Right lung (tissue), 10 donors: ENCODE measurements at places on chromosomes 13 and 19. TPM values are rescaled to one million over a fixed set of nuclear protein-coding genes. Genes with fewer than 3 reads are reported as not detected.

GRCh38 chr13:93397619-93398018 lies 171.0 kb downstream of the GPC6 start:
- DNase-seq: no peak

DNA sequence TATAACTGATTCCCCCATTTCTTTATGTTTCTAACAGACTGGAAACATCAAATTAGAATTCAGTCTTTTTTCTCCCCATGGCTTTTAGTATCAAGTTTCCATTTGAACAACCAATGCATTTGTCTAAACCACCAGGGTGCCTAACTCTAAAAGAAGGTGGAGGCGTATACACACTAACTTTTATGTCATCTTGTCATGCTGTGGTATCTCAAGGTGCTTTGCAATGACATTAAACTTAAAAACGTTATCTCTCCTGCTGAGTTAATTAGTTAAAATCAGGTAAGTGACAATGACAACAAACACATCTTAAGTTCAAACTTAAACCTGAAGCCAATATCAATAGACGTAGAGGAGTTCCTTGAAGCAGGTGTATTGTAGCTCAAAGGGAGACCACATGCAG lies 1001.7 kb downstream of the PCDH17 start:
- DNase-seq: no peak

DNA sequence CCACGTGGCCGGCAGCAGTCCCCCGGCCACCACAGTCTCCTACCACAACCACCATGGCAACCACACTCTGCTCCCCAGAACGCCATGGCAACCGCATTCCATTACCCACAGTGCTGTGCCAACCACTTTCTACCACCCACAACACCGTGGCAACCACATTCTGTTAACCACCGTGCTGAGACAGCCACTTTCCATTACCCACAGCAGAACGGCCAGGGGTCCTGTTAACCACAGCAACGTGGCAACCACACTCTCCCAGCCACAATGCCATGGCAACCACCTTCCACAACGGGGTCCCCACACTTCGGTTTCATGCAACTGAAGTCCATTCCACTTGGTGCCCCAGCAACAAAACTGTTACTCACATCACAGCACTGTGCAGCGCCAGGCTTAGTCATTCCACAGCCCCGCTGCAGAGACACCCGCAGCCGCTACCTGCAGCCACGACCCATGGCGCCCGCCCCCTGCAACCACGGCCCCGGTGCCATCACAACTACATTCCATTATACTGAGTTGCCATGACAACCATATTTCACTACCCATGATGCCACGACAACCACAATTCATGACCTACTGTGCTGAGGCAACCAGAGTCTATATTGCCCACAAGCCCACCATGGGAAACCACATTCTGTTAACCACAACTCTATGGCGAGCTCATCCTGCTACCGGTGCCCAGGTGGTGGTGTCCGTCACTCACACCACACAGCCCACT lies 10.0 kb downstream of the DPF1 start:
- no peak for DNase-seq

GRCh38 chr19:44903602-44904425 lies 1.8 kb upstream of the APOE start:
- peak; percentile 55 for DNase-seq

- DNase-seq: peak; percentile 56
Measured at GRCh38 chr13:46134961-46135522, 30.2 kb upstream of the CPB2 start.

- DNase-seq: no peak
Measured at GRCh38 chr13:93689333-93689732, 462.7 kb downstream of the GPC6 start.

GRCh38 chr19:33089010-33089409 lies 8.0 kb downstream of the GPATCH1 start:
- DNase-seq: no peak

DNA sequence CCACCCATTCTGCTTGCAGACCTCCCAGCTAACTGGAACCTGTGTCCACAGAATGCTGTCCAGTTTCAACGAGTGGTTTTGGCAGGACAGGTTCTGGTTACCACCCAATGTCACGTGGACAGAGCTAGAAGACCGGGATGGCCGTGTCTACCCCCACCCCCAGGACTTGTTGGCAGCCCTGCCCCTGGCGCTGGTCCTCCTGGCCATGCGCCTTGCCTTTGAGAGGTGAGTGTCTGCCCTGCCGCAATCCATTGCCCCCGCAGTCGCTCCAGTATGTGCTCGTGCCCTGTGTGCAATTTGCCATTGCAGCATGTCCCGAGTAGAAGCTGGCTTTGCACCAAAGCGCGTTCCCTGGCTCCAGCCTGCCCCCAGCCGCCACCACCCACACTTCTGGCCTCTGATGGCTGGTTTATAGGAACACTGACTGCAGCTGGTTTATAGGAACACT lies 41.9 kb downstream of the CERS4 start:
- peak; percentile 10 for DNase-seq

- no peak for DNase-seq
Measured at GRCh38 chr13:31982540-31982939, 49.0 kb upstream of the FRY start.

GRCh38 chr19:19379527-19379926 lies 25.9 kb upstream of the GATAD2A start:
- DNase-seq: no peak

DNA sequence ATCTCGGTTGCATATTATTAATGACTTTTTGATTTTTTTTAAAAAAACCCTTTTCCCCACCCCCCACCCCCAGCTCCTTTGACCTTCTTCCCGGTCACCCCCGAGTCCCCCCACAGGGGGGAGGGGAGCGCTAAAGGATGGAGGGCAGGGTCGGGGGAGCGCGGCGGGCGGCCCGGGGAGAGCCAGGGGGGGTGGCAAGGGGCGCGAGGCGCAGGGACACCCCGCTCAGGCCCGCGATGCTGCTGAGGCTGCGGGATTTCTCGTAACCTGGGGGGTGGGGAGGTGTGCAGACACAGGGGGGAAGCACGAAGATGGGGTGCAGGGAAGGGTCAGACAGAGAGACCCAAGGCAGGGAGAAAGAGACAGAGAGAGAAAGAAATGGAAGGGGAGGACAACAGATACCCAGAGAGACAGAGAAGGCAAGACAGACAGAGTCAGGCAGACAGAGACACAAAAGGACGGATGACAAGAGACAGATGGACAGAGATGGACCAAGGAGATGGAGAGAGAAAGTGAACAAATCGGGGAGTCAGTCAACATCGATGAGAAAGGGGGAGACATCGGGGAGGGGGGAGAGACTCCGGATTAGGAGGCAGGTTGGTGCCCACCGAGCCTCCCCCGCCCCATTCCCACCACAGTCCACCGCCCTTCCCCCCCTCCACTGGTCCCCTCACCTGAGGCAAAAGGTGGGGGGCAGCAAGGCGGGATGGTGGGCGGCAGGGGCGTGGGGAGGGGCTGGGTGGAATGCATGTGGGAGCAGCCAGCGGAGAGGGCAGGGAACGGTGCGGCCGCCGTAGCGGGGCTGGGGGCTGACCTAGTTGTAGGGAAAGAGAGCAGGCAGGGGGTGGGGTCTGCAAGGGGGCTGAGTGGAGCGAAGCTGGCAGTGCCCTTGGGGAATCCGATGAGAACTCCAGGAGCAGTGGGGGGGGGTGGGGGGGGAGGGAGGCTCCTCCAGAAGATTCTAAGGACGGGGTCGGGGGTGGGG lies 14.2 kb downstream of the KCNC3 start:
- no peak for DNase-seq

- DNase-seq: peak; percentile 2
Measured at GRCh38 chr13:68185444-68186141, 955.5 kb upstream of the PCDH9 start.

- no peak for DNase-seq
Measured at GRCh38 chr19:48639483-48640375, 2.5 kb upstream of the DBP start.

GRCh38 chr13:35699825-35700510 lies 223.5 kb upstream of the MAB21L1 start:
- peak; percentile 52 for DNase-seq

- no peak for DNase-seq
Measured at GRCh38 chr19:13033819-13034611, 38.7 kb downstream of the NFIX start.

- DNase-seq: no peak
Measured at GRCh38 chr13:112486386-112487126, 101.4 kb downstream of the TUBGCP3 start.

DNA sequence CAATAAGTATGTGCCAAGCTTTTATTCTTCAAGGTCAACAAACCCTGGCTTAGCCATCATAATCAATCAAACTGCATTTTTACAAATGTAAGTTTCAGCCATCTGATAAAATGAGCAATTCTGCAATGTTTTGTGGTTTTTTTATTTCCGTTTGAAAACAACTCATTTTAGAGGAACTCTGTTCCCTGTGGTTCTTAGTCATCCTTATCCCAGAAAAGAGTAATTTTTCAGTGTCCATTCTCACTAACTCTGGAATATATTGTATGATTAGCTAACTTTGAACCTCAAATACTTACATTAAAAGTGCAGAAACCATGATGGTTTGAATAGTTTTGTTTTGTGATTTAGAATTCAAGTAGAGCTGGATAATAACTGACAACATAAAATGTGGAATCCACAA lies 87.6 kb downstream of the IRS2 start:
- no peak for DNase-seq

GRCh38 chr13:84607261-84608013 lies 725.2 kb upstream of the SLITRK1 start:
- no peak for DNase-seq

DNA sequence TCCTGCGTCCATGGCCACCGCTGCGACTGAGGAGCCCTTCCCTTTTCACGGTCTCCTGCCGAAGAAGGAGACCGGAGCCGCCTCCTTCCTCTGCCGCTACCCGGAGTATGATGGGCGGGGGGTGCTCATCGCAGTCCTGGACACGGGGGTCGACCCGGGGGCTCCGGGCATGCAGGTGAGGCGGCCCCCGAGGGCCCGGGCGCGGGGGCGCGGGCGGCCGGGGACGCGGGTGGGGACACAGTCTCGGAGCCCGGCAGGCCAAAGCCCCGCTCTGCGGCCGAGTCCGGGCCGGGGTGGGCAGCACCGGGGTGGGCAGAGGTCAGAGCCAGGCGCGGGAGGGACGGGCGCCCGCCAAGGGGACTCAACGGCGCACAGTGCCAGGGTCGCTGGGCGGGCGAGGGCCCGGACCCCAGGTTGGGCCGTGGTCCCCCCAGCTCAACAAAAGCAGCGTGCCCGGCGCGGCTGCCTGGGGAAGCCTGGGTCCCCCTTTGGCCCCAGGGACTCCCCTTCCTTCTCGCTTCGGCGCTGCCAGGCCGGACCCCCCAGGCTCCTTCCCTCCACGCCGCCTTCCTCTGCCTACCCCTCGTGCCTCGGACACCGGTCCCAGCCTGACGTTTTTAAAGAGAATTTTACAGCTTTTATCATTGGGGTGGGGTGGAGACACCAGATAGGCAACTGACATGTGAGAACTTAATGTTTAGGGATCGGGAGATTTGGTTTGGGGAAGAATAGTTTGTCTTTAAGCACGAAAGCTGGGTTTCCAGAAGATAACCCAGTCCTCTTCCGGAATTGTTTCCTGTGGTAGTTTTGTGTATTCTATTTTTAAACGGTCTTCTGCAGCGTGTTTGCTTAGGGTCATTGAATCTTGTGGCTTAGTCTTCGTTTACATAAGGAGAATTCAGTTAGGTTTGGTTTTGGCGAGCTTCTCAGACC lies 509 bp downstream of the TPP2 start:
- peak; percentile 31 for DNase-seq

DNA sequence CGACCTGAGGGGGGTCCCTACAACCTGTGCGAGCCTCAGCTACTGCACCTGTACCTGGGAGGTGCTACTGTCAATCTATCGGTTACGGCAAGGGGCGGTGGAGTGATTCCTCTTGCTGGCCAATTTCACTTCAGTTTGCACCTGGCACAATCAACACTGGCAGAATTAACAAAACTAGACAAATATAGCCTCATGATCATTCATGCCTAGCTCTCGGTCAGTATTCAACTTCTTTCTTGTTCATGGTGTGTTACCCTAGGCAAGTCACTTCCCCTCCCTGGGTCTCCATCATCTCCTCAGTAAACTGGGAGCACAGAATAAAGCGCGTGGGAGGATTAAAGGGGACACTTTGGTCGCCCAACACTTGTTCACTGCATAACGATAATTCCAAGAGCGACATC lies 618 bp downstream of the HAUS8 start:
- no peak for DNase-seq

DNA sequence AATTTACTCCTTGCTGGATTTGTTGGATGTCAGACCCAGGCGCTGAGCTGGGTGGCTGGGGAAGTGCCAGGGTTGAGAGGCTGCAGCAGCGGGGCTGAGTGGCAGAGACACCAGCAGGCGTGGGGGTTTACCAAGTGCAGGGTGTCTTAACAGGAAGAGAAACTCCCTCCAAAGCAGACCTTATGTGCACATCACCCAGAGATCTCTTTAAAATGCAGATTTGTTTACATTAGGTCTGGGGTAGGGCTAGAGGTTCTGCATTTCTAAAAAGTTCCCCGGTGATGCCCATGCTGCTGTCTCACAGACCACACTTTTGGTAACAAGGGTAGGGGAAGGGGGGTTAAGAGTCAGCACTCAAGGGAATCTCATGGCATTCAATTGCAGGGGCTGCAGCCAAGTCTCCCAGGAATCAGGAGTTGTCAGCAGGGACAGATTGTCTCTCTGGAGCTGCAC lies 80.7 kb upstream of the OLFM4 start:
- no peak for DNase-seq

DNA sequence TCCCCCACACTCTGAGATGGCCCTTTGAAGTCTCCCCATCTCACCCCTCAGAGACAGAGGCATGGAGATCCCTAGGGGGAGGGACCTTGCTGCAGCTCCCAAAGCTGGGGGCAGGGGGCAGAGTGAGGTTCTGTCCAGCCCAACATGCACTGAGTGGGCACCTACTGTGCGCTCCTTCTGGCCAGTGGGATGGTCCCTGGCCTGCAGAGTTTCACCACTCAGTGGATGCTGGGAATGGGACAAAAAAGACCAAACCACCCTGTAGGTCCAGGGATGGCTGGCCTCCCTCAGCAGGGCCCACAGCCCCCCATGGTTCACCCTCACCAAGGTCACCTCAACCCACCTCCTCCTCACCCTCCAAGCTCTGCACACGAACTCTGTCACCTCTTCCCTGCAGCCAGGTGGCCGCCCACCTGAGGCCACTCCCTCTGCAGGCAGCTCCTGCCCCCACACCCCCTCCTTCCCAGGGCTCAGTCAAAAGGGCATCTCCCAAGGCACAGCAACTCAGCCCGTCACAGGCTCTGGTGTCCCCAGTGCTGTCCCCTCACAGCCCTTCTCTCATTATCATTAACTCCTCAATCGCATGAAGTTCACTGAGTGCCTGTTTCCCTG lies 16.1 kb downstream of the CEACAM21 start:
- no peak for DNase-seq

GRCh38 chr13:40252676-40253075 lies 413.8 kb downstream of the FOXO1 start:
- DNase-seq: no peak

PDE4C gene
- polyA plus RNA-seq: 1.7 TPM

MZF1 gene
- polyA plus RNA-seq: 40.9 TPM

RUVBL2 gene
- 85.0 TPM for polyA plus RNA-seq

CLEC17A gene
- 0.19 TPM for polyA plus RNA-seq

ASF1B gene
- polyA plus RNA-seq: 18.4 TPM

IGFL1 gene
- polyA plus RNA-seq: not detected

ICAM5 gene
- 5.6 TPM for polyA plus RNA-seq

ERICH6B gene
- 2.5 TPM for polyA plus RNA-seq

OXGR1 gene
- polyA plus RNA-seq: 0.50 TPM

HCST gene
- polyA plus RNA-seq: 5.0 TPM

ZNF229 gene
- 12.6 TPM for polyA plus RNA-seq

LONP1 gene
- polyA plus RNA-seq: 31.4 TPM

MBD3L2 gene
- not detected for polyA plus RNA-seq
